ENCODE measurements at places on chromosomes 12 and 14. TPM values are rescaled to one million over a fixed set of nuclear protein-coding genes. Genes with fewer than 3 reads are reported as not detected.

GRCh38 chr12:3333583-3333982, 157.4 kb upstream of the PRMT8 start:
- DNase-seq = no peak

GRCh38 chr14:73995977-73996378, 23.1 kb downstream of the ENTPD5 start:
- DNase-seq = no peak

DNA sequence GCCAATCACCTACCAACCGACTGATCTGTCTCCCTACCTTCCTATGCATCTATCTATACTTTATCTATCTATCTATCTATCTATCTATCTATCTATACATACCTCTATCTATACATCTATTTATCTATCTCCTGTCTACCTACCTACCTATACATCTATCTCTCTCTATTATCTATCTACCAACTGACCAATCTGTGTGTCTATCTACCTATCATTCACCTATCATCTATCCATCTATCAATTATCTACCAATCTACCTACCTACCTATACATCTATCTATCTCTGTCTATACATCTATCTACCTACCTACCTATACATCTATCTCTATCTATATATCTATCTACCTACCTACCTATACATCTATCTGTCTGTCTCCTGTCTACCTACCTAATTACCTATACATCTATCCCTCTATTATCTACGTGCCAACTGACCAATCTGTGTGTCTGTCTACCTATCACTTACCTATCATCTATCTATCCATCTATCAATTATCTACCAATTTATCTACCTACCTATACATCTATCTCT, 3.5 kb downstream of the DNAH10 start:
- DNase-seq = no peak

ATP5F1B gene
- 574 TPM for polyA plus RNA-seq

- no peak for DNase-seq
Observed at GRCh38 chr14:34685819-34686428, 28.5 kb downstream of the CFL2 start.

DNA sequence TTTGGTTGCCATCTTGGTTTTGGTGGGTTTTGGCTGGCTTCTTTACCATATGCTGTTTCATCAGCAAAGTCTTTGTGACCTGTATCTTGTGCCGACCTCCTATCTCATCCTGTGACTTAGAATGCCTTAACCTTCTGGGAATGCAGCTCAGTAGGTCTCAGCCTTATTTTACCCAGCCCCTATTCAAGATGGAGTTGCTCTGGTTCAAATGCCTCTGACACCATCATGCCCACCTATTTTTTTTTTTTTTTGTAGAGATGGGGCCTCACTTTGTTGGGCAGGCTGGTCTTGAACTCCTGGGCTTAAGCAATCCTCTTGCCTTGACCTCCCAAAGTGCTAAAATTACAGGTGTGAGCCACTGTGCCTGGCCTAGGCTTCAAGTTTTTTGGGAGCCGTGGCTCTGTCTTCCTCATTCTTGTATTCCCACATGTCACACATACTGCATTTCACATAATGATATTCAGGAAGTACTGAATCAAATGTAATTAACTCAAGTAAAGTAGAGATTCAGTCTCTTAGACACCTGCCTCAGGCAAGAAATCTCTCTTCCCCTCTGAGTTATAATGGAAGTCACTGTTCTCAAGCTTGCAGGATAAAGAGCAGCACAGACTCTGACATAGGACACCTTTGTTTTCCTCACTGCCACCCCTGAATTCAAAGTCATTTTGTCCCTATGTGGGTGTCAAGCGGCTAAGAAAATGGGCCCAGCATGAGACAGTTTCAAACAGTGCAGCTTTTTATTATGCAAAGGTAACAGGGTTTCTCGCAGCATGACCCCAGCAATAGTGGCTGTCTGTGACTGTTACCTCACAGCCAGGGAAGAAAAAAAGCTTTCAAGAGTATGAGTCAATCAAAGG, 159.0 kb downstream of the PTPN11 start:
- DNase-seq = no peak

DNA sequence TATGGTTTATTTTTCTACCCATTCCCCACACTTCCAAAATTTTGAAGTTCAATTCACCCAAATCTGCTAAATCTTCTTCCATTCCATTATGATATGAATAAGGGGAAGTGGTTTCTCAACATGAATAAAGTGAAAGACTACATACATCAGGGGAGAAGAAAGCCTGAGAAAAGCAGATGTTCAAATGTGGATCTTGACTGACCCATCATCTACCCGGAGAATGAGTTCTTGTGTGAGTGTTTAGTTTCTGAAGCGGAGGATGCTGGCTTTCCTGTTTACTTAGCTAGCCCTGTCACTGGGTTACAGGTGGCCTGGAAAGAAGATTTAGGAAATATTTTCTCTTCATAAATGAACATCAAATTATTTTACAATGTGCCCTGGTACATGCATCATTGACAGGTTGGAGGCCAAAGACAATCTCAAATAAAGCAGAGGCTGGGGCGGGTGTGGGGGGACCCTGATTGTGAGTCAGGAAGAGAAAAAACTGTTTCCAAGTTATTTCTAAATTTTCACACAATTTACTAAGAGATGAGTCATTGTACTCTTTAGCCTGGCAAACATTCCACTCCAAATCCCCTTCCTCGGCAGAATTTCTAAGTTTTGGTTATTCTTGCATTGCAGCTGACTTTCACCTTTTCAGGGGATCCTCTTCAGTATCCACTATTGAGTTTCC, 135.6 kb downstream of the SLC25A21 start:
- DNase-seq = no peak

GRCh38 chr12:84073401-84073800, 839.2 kb downstream of the SLC6A15 start:
- no peak for DNase-seq

DNA sequence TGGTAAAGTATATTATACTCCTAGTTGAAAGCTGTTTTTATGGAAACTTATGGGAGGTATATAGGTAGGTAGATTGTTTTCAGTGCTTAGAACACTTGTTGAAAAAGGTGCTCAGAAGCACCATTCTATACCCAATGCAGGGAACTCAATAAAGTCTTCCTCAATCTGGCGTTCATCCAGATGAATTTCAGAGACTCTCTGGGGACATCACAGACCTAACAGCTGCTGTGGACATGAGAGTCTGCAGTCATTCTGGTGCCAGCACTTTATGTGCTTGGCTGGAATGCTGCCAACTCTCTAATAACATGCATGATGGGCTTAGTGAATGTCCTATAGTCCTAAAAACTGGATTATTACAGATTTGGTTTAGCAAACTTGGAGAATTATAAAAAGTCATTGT, 115.9 kb downstream of the NTN4 start:
- no peak for DNase-seq

DNA sequence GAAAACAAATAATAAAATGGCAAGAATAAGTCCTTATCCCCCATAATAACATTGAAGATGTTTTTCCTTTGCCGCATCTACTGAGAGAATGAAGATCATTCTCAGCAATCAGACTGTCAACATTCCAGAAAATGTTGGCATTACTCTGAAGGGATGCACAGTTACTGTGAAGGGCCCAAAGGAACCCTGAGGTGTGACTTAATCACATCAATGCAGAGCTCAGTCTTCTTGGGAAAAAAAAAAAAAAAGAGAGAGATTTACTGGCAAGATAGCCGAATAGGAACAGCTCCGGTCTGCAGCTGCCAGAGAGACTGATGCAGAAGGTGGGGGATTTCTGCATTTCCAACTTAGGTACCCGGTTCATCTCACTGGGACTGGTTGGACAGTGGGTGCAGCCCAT, 41.3 kb upstream of the OR6J1 start:
- DNase-seq = no peak
